NCI-H1105 (cell line): ENCODE measurements at places on chromosomes 12 and 14.

DNA sequence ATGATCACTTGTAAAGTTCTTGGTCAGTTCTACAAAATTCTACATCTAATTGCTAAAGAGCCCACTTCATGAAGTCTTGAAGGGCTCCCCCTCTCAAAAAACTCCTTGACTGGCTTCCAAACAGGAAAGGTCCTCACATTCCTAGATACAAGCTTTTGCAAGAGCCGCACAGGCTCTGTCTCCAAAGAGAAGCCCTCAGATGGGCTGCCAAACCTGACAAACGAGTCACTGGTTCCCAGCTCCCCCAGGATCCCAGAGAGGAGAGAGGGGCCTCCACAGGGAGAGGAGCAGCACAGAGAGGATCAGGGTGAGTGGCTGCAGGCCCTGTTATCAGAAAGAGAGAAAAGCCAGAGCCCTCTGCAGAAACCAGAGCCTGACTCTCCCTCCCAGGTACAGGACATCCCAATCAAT, 5.8 kb downstream of the NID2 start:
- DNase-seq = no peak

GRCh38 chr12:52216807-52217206, 16.2 kb upstream of the KRT7 start:
- no peak for DNase-seq

DNA sequence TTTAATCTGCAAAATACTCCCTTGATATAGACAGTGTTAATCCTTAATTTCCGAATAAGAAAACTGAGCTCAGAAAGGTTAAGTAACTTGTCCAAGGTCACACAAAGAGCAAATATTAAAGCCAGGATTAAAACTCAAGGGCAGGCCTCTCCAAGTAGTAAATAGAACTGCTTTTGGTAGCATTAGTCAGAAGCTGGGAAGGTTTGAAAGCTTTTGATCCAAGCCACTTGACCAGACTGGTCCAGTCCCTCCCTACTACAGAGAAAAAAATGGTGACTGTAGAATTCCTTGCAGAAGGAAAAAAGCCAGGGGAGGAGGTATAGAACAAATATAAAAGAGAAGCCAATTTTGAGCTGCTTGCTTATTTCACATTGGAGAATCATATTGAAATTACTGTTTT, 111.5 kb downstream of the NT5DC3 start:
- no peak for DNase-seq

DNA sequence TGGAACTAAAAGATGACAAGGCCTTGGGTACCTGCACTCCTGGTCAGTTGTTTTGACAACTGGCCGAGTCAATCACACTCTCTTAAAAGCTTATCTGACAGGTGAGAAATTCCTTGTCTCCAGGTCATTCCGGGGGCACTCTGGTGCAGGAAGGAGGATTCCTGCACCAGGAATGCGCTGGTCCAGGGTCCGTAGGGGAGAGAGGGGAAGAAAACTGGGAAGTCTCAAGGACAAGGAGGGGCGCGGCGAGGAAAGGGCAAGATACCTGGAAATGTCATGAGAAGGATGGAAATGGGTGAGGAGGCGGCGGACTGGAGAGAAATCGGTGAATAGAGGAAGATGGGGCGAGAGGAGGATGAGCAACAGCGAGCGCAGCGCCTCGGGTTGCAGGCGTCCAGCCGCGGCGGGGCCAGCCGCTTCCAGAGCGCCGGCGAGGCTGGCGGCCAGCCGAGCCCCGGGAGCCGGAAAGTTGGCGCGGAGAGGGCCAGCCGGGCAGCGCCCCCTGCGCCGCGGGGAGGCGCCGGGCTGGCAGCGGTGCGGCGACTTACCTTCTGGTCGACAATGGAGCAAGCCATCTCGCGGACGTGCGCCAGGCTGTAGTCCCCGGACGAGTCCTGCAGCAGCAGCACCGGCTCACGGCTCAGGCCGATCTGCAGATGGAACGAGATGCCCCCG, 809 bp downstream of the PRKD1 start:
- peak; percentile 56 for DNase-seq

DNA sequence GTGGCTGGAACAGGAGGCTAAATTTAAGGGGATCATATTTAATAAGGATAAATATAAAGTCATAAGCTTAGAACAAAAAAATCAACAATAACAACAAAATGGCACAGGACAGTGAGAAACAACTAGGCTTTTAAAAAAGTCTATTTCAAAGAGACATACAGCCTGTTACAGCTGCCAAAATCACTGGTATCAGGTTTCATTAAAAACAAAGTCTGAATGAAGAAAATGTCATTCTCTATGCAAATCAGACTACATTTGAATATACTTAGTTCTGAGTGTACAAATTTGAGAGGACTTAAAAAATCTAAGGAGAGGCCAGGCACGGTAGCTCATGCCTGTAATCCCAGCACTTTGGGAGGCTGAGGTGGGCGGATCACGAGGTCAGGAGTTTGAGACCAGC, 44.0 kb downstream of the TFCP2 start:
- no peak for DNase-seq
